ENCODE measurements at places on chromosomes 2 and 18. TPM values are rescaled to one million over a fixed set of nuclear protein-coding genes. Genes with fewer than 3 reads are reported as not detected.

DNA sequence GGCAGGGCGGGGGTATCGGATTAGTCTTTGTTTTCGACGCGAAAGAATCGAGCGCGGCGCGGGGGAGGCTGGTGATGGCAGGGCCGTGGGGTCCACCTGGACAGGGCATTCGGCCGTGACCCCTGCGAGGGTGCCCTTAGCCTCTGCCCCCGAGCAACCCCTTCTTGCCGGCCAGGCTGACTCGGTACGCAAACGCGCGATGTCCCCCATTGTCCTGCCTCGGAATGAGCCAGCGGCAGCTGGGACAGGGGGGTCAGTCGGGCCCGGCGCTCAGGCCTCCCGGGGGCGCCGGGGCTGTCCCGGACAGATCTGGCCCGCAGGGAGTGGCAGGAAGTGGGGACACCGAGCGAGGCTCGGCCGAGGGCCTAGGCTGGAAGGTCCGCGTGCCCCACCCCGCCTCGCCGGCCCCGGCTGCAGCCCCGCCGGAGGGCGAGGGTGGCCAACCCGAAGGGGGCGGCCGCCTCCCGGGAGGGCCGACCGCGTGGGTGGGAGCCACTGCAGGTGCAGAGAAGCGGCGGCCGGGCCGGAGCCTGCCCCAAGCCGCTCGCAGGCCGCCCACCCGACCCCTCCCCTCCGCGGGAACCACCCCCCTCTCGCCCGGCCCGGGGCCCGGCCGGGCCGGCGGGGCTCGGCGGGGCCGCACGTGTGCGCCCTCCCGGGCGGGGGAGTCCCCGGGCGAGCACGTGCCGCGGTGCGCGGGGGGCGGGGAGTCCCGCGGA is at the start of gene TET3:
TSS of gene TET3 (plus strand) at position 708 of the 719 bp plus-strand sequence. CDS start 1,494 bp downstream, outside the sequence.
- DNase-seq, result no peak

- DNase-seq, result no peak
Measured at GRCh38 chr2:107107351-107107750, 221.4 kb upstream of the ST6GAL2 start.

DNA sequence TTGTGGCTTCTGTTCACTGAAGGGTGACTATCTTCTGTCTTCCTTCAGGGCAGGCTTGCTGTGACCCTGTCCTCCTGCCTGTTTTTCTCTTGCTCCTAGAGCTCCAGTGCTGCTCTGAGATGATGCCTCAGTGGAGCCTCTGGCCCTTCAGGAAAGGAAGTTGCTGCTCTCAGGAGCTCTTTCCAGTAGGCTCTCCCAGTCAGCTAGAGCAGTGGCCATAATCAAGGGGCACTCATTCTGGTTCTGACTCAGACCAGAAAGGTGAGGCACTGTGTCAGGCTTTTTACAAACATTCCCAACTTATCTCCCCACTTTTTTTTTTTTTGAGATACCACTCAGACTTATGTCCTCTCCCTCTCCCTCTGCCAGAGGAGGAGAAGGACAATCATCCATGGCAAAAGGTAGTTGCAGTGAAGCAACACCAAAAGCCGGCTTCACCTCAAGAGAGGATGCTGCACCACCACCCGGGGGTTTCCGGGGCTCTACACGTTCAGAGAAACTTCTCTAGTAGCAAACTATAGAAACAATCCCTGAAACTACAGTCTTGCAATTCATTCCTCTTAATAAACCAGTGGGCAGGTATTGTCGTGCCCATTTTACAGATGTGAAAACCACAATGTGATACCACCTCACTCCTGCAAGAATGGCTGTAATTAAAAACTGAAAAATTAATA is 115.4 kb downstream of the ACTR3 start:
- no peak for DNase-seq

DNA sequence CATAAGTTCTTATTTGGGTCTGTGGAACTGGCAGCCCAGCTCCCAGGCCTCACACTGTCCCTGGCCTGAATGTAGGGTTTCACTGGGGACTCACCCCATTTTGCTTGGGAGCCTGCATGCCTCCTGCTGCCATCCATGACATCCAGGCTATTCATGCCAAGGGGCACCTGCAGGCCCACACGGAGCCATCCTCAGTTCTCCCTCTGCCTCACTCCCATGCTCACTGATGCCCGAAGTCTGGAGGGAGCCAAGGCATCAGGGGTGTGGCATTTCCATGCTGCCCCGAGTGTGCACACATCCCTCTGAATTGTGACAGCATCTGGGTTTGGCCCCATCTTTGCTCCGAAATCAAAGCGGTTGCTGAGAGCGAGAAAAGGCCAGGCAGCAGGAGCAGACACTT is 67.4 kb upstream of the ZNF804A start:
- DNase-seq, result no peak

Gene PCARE
- not detected for polyA plus RNA-seq

DNA sequence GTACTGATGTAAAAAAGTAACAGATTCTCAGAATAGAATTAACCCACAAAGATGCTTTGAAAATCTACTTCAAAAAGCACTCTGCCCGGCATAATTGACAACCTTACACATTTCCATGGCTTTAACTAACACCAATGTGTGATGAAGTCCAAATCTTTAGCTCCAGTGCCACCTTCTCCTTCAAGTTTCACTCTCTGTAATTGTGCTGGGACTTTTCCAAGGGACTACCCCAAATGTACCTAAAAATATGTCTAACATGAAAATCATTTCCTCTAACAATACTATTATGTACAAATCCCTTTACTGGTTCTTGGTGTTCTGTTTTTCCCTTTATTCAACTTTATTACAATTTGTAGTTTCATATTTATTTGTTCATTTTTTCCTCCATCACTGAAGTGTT is 20.6 kb upstream of the UBE2E3 start:
- no peak for DNase-seq

Gene GCG
- not detected for polyA plus RNA-seq

Gene KIF5C
- polyA plus RNA-seq, result 1.4 TPM

GRCh38 chr2:231296401-231296974 is 98.1 kb downstream of the ARMC9 start:
- DNase-seq, result no peak

Gene ANKRD23
- 0.15 TPM for polyA plus RNA-seq

DNA sequence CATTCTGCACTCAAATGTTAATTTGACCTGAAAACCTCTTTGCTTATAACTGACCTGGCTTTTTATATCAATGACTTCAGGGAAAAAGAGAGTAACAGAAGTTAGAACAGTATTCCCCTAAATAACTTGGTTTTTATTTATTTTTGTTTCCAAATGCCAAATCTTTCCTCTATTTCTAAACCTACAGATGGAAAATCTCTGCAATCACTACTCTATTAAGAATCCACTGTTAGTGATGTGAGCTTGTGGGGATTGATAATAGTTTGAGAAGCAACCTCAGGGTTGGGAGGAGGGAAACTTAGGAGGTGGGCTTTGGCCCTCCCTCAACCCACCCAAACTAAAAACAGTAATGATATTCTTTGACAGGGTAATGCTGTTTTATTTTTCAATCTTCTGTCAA is 351.8 kb downstream of the DCC start:
- no peak for DNase-seq

GRCh38 chr2:50396298-50396631 is 635.7 kb downstream of the NRXN1 start:
- DNase-seq, result no peak

Gene MAL
- 273 TPM for polyA plus RNA-seq

DNA sequence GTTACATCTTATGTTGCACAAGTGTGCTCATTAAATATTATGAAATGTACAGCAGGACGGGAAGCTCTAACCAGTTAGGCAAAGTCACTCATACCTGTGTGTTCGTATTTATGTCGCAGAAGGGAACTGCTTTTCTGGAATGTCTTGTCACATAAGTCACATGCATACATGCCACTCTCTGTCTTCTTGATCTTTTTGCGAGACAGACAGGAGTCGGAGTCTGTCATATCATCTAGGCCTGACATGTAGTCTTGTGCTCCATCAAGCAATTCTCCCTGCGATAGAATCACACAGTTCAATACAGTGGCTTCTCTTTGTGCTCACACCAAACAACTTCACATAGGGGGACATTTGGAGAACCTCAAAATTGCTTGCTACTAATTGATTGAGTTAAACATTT is 123.6 kb downstream of the ZEB2 start:
- no peak for DNase-seq

GRCh38 chr2:58862244-58862643 is 621.1 kb upstream of the FANCL start:
- no peak for DNase-seq

Gene PAX8
- 0.68 TPM for polyA plus RNA-seq

Gene MRPL30
- polyA plus RNA-seq, result 20.4 TPM
